Myocyte (in vitro differentiated cells): ENCODE measurements at places on chromosomes 6 and 20. TPM values are rescaled to one million over a fixed set of nuclear protein-coding genes. Genes with fewer than 3 reads are reported as not detected.

DNA sequence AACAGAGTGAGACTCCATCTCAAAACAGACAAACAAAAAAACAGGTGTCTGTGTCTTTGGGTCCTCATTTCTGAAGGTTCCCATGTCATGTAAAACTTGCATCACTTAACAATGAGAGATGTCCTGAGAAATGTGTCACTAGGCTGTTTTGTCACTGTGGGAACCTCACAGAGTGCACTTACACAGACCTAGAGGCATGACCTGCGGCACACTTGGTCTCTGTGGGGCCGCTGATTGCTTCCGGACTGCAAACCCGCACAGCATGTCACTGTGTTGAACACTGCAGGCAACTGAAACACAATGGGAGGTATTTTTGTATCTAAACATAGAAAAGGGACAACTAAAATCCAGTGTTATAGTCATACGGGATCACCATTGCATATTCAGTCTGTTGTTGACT, 42.3 kb upstream of the TMEM181 start:
- DNase-seq = no peak

- DNase-seq = peak; percentile 39
Measured at GRCh38 chr6:34154668-34155447, 9.0 kb upstream of the GRM4 start.

GRCh38 chr6:16540804-16541752, 220.2 kb downstream of the ATXN1 start:
- no peak for DNase-seq

- DNase-seq = peak; percentile 84
Measured at GRCh38 chr6:85354761-85355618, 94.9 kb upstream of the NT5E start.

SAPCD1 gene
- 0.94 TPM in 1 of 2 replicates, not detected in the other for total RNA-seq

BFSP1 gene
- total RNA-seq = 7.6 and 8.3 TPM in 2 replicates
